ENCODE measurements at places on chromosomes 7 and 10. TPM values are rescaled to one million over a fixed set of nuclear protein-coding genes. Genes with fewer than 3 reads are reported as not detected.

DNA sequence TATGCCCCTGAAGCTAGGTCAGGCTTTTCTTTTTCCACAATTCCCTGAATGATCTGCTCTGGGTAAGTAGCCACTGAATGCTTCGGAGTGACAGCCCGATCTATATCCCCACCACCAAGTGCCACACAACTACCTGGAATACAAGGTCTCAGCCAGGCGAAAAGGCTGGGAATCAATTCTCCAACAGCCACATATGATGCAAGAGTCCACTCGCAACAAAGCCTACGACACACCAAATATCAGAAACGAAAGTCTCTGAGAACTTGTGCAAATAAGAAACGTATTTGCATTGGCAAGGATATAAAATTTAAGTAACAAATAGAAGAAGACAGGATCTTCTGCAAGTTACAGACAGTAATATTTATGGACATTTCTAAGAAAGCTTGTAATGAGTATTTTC lies 5.7 kb downstream of the HIPK2 start:
- DNase-seq, result no peak

- DNase-seq, result no peak
Observed at GRCh38 chr10:75754096-75754831, 322.8 kb downstream of the LRMDA start.

The ACSM6 gene
- not detected for total RNA-seq

- no peak for DNase-seq
Observed at GRCh38 chr10:24574578-24575155, 149.0 kb downstream of the ARHGAP21 start.

- no peak for DNase-seq
Observed at GRCh38 chr10:88642209-88642608, 22.0 kb upstream of the LIPF start.

DNA sequence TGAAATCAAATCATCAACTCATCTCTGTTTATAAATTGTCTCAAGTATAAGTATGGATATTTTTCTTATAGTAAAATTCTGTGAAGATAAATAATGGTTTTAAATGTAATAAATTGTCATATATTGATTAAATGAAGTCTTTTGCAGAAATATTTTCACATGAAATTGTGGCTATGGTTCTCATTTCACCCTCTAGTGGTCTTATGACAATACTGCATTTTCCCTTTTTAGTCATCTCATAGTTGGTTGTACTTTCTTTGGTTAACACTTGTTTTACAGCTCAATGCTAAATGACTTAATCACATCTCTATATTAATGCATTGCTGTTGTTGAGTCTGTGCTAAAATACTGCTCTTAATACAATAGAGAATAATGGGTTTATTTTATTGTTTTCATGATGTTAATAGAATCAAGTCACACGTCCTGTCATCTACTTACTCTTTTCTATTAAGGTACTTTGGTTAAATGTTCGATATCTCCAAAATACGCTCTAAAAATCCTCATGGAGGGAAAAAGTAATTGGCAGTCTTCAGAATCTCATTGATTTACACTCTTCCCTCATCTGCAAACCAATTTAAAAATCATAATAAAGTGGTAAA lies 38.0 kb upstream of the CACNA2D1 start:
- DNase-seq, result no peak

- DNase-seq, result no peak
Observed at GRCh38 chr7:7789551-7789988, 71.2 kb upstream of the RPA3 start.

DNA sequence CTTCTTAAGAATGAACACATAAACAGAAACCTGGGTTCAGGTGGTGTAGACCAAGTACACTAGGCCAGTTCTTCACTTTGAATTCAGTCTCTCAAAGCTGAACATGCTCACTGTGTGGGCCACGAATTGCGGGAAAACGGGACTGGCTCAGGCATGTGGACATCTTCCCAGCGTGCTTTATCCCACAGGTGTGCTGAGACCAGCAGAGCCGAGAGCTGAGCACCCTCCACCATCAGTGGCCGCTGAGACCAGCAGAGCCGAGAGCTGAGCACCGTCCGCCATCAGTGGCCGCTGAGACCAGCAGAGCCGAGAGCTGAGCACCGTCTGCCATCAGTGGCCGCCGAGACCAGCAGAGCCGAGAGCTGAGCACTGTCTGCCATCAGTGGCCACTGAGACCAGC lies 265.4 kb downstream of the DNAJB6 start:
- no peak for DNase-seq
